ENCODE measurements at places on chromosomes 1 and 21.

GRCh38 chr1:203083463-203083921, 2.3 kb downstream of the MYOG start:
- no peak for DNase-seq

DNA sequence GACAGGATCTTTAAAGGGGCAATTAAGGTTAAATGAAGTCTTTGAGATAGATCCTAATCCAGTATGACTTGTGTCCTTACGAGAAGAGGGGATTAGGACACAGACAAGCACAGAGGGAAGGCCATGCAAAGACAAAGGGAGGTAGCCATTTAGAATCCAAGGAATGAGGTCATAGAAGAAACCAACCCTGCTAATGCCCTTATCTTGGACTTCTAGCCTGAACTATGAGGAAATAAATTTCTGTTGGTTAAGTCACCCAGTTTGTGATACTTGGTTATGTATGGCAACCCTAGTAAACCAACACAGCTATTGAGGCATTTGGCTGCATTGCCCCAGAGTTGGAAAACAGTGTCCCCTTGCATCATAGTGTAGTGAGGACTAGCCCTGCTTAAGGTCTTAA, 121.3 kb downstream of the MAST2 start:
- no peak for DNase-seq

DNA sequence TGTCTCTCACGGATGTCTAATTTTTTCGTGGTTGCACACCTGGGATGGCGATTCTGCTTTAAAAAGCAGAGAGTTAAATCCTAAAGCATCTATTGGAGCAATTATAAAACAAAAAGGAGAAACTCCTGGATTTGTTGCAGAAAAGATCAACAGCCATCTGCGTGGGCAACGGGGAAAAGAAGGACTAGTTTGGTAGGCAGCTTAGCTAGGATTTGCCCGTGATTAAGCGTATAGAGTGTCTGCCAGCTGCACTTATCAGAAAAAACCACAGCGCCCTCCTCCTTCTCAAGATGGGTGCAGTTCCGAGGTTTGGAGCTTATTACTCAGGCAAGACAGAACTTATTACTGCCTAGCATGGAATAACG, 526 bp upstream of the SLC25A24 start:
- DNase-seq = peak; percentile 41

GRCh38 chr1:50098591-50099021, 10.1 kb upstream of the ELAVL4 start:
- DNase-seq = no peak

DNA sequence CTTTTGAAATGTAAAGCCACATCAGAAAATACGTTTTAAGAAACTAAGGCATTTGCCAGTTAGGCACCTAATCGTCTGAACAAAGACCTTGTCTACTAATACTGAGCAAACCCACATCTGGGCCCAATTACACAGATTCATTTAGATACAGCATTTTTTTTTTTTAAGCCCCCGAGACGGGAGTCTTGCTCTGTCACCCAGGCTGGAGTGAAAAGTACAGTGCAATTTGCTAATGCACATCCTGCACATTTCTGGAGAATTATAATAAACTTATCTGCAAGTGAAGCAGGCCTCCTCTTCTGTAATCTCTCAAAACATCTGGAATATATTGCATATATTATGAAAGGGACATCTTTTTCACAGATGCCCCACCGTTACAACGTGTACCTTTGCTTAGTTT, 3.3 kb downstream of the RSRP1 start:
- no peak for DNase-seq

- DNase-seq = no peak
Measured at GRCh38 chr1:43345120-43345519, 7.5 kb downstream of the MPL start.

GRCh38 chr1:212284332-212284743, 872 bp upstream of the PPP2R5A start:
- no peak for DNase-seq

DNA sequence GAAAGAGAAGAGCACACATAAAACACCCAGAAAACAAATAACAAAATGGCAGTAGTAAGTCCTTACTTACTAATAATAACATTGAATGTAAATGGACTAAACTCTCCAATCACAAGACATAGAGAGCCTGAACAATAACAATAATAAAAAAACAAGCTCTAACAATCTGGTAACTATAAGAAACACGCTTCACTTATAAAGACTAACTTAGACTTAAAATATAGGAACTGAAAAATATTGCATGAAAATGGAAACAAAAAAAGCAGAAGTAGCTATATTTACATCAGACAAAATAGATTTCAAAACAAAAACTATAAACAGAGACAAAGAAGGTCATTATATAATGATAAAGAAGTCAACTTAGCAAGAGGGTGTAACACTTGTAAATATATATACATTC, 83.1 kb upstream of the LYPLAL1 start:
- no peak for DNase-seq

DNA sequence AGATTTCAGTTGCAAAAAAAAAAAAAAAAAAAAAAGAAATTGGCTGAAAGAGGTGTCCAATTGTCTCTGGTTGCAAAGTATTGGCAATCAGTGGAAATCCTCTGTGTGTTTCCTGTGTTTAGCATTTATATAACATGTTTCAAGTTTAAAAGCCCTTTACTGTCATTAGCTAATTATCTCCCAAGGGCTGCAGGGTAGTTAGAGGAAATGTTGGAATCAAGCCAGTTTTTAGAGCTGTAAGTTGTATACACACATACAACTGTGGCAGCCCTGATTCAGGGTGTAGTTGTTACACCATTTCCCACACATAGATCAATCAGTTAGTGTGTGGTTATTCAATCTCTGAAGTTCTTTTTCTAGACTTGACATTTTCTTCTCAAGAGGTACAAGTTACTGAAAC, 8.9 kb upstream of the ZNF326 start:
- no peak for DNase-seq

DNA sequence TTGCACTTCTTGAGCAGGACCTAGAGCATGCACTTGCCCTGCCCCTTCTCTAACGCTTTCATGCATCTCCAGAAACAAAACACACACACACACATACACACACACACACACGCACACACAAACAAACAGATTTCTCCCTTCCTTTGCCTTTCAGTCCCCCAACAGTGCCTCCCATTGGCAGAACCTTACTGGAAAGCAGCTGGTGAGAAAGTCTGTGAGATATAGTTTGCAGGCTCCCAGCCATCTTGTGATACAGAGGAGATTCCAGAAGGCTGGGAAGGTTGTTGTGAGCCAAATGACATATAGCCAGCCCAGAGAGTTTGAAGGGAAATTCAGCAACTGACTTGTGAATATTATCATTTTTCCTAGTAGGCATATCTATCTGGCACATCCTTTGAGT, 35.9 kb upstream of the ZRANB2 start:
- DNase-seq = no peak

- no peak for DNase-seq
Measured at GRCh38 chr1:44101328-44101727, 17.3 kb upstream of the KLF17 start.

DNA sequence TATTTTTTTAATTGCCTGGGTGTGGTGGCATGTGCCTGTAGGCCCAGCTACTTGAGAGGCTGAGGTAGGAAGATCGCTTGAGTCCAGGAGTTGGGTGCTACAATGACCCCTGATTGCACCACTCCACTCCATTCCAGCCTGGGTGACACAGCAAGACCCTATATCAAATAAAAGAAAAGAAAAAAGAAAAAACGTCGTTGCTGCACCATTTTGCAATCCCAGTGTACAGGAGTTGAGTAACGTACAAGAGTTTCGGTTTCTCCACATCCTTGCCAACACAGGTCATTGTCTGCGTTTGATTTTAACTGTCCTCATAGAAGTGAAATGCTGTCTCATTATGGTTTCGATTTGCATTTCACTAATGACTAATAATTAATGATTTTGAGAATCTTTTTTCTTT, 7.9 kb downstream of the ZNF684 start:
- DNase-seq = no peak

DNA sequence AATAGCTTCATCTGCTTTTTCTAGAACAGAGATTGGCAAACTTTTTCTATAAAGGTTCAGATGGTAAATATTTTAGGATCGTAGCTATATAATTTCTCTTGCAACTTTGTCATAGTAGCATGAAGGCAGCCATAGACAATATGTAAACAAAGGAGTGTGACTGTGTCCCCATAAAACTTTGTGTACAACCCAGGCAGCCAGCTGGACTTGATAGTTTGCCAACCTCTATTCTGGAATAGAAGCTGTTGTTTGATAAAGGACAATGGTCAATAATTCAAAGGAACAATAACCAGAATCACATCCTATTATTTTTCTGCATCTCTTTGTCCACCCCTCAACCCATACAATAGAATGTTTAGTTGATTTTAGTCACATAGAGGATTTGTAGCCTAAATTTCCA, 286.7 kb downstream of the LMX1A start:
- DNase-seq = no peak

DNA sequence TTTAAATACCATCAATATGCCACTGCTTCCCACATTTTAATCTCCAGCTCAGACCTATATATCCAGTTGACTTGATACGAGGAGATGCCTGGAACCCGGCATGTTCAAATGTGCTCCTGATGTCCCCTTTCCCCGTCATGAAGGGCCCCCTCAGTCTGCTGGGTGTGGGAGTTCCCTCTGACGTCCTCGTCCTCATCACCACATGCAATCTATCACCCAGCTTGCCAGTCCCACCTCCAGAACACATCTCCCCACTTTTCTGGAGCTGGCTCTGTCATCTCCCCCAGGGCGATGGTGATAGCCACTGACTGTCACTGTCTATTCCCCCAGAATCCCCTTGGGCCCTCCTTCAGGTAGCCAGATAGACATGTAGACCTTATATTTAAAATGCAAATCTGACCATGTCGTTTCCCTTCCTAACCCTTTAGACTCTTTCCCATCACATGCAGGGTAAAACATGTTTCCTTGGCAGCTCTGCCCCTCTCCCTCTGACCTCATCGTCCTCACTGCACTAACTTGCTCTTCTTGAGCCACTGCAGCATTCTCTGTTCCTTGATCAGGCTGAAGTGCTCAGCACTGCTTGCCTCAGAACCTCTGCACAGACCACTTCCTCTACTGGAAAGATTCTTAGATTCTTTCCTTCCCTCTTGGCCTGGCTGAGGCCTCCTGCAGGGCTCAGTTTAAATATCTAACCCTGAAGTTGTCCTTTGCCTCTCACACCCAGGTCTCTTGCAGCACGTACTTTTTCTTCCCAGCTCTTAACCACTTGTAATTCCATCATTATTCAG, 7.4 kb downstream of the AZIN2 start:
- DNase-seq = peak; percentile 26

- DNase-seq = peak; percentile 35
Measured at GRCh38 chr21:32562426-32562825, 22.9 kb downstream of the TCP10L start.

DNA sequence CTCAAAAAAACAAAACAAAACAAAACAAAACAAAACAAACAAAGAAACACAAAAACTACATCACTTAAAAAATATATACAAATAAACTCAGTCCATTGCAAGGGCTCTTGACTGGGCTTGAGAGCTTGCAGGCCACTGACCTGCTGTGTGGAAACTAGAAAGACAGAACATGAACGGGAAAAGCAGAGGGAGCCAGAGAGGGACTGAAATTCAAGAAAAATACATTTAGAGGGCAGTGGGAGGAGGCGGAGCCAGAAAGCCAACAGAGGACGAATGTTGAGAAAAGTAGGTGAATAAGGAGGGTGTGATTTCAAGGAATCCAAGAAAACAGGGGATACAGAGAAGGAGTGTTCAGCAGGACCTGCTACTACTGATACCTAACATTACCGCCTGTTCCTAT, 41.4 kb upstream of the PLA2G2C start:
- no peak for DNase-seq

- DNase-seq = no peak
Measured at GRCh38 chr1:204199579-204199978, 3.3 kb upstream of the KISS1 start.

GRCh38 chr1:3506943-3507342, 52.5 kb downstream of the ARHGEF16 start:
- no peak for DNase-seq

- DNase-seq = no peak
Measured at GRCh38 chr1:228351850-228352249, 54.8 kb downstream of the TRIM11 start.

DNA sequence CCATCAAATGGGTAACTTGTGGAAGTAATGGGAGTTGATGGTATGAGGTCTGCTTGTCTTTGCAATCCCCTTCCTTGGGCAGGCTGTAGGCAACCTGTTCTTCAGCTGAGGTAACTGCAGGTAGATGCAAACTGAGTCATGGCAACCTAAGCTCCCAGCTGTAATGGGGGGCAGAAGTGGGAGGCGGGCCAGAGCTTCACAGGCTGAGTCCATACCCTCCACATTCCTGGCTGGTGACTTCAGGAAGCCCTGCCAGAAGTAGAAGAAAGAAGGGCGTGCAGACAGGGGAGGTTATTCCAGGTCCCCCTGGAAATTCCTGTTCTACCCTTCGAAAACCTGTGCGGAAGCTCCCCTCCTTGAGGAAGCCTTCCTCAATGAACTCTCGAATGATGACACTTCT, 44.9 kb downstream of the ARHGEF11 start:
- no peak for DNase-seq

DNA sequence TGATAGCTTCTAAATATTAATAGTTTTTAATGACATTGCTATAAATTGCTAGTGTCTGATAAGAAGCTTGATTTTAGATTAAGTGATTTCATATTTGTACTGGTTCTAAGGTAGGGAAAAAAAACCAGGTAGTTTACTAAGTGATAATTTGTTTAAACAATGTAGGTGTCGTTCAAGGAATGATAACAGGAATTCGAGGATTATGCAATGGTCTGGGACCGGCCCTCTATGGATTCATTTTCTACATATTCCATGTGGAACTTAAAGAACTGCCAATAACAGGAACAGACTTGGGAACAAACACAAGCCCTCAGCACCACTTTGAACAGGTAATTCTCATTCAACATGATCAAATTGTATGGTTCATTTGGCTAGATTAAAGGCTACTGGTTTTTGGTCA, 52.4 kb downstream of the SASS6 start:
- no peak for DNase-seq

GRCh38 chr21:33185852-33186251, 43.9 kb upstream of the IFNAR2 start:
- DNase-seq = no peak

DNA sequence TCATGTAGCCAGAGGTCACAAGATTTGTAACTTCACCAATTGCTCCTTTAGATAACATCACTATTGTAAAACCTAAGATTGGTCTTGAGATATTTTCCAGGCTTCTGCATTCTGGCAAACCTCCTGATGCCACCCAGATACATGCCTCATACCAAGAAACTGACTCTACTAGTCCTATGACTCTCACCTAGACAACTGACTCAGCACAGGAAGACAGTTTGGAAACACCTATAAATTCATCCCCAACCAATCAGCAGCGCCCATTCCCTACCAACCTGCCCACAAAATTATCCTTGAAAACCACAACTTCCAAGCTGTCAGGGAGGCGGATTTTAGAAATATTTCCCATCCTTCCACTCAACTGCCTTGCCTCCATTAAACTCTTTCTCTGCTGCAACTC, 2.6 kb downstream of the NME7 start:
- no peak for DNase-seq

GRCh38 chr1:55061000-55061705, 21.8 kb downstream of the PCSK9 start:
- DNase-seq = no peak

- no peak for DNase-seq
Measured at GRCh38 chr1:236836157-236836556, 41.1 kb downstream of the MTR start.

Measured in stimulated activated naive CD8-positive, alpha-beta T cell treated with anti-CD3 and anti-CD28 coated beads, Interleukin-15, Interleukin-2, amounts not matched to agents 100 U/mL and 50 U/mL, for 24 hours (primary cell).